ENCODE measurements at places on chromosomes 3 and 15.

DNA sequence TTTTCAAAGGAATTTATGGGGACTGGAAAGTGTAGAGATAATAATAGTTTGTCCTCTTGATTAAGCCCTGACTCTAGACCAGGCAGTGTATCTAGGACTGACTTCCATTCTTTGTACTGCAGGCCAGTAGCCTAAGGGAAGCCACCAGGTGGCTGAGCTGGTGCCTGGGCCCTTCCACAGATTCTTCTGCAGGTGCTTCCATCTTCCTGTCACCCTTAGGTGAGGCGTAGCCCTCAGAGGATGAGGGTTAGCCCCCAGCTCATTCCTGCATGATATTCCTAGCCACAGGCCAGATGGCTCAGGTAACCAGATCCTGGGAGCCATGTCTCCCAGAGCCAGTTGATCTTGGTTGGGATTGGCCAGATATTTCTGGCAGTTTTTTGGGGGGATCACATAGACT lies 169.0 kb upstream of the IL12A start:
- no peaks in the 10 kb centered on the region for H3K36me3 ChIP-seq
- H3K27me3 ChIP-seq, result no peaks in the 10 kb centered on the region
- DNase-seq, result no peak
- no peak overlapping the region for H3K4me3 ChIP-seq
- no peak overlapping the region for H3K27ac ChIP-seq
- no peaks in the 10 kb centered on the region for H3K4me1 ChIP-seq

DNA sequence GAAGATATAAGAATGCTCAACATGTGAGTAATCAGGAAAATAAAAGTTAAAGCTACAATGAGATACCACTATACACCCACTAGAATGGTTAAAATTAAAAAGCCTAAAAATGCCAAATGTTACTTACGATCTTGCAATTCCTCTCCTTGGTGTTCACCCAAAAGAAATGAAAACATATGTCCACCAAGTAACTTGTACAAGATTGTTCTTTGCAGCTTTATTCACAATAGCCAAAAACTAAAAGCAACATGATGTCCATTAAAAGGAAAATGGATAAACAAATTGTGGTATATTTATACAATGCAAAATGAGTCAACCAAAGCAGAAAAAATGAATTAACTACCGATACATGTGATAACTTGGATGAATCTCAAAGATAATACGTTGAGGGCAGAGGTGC lies 301.6 kb upstream of the THBS1 start:
- H3K36me3 ChIP-seq, result no peaks in the 10 kb centered on the region
- H3K27me3 ChIP-seq, result no peaks in the 10 kb centered on the region
- H3K27ac ChIP-seq, result no peak overlapping the region
- no peak for DNase-seq
- H3K4me1 ChIP-seq, result no peaks in the 10 kb centered on the region
- no peak overlapping the region for H3K4me3 ChIP-seq

- no peaks in the 10 kb centered on the region for H3K27me3 ChIP-seq
- H3K4me3 ChIP-seq, result no peak overlapping the region
- H3K4me1 ChIP-seq, result no peaks in the 10 kb centered on the region
- H3K27ac ChIP-seq, result no peak overlapping the region
- H3K36me3 ChIP-seq, result no peaks in the 10 kb centered on the region
- no peak for DNase-seq
Measured at GRCh38 chr3:23114432-23114831, 88.7 kb upstream of the UBE2E2 start.

DNA sequence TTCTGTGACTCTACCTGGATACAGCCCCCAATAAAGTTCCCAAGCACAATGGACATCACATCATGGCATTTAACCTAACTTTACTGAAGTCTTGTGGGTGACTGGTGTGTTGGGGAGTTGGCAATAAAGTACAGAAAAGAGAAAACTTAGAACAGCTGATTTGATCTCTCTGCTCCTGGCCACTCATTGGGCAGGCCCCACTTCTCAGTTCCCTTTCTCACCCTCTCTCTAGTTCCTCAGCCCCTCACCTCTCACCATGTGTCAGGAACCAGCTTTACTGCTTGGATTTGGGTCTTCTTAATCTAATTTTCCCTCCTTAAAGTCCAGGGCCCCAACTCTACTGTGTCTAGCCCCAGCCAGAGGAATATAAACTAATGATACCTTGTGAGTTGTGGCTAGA lies 713 bp upstream of the MUC13 start:
- H3K36me3 ChIP-seq, result no peaks in the 10 kb centered on the region
- no peaks in the 10 kb centered on the region for H3K4me1 ChIP-seq
- DNase-seq, result no peak
- H3K27me3 ChIP-seq, result no peaks in the 10 kb centered on the region

- H3K27me3 ChIP-seq, result no peaks in the 10 kb centered on the region
- H3K4me3 ChIP-seq, result no peak overlapping the region
- peaks cover 20% of the 10 kb centered on the region for H3K4me1 ChIP-seq
- no peaks in the 10 kb centered on the region for H3K36me3 ChIP-seq
Measured at GRCh38 chr3:181699171-181699903, 12.4 kb upstream of the SOX2 start.

DNA sequence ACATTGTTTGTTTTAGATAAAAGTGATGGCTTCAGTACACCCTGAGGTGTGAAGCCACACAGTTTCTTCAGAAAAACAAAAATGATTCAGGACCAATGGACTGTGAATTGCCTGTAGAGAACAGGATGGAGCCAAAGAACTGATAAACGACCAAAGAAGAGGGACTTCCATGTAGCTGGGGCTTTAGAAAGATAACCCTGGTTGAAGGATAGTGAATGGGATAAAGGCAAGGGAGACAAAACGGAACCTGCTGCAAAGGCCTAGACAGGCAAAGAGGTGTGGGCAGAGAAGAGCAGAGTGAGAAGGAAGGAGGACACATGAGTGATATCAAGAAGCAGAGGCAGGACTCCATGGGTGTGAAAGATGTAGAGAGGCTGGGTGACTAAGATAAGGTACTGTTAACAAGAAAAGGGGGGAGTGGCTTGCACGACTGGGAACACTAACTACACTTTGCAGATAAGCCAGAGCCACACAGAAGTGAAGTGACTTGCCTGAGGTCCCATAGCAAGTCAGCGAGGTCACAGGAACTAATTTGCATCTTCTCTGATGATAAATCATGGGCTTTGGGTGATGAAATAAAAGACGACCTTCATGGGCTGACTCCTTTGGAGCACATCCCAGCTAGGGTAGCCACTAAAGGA lies 44.3 kb downstream of the RAB6B start:
- H3K27me3 ChIP-seq, result no peaks in the 10 kb centered on the region
- H3K27ac ChIP-seq, result no peak overlapping the region
- H3K4me1 ChIP-seq, result peaks cover 8% of the 10 kb centered on the region

- no peak overlapping the region for H3K27ac ChIP-seq
- H3K27me3 ChIP-seq, result no peaks in the 10 kb centered on the region
- H3K4me1 ChIP-seq, result no peaks in the 10 kb centered on the region
Measured at GRCh38 chr3:115512565-115513415, 110.5 kb upstream of the GAP43 start.

DNA sequence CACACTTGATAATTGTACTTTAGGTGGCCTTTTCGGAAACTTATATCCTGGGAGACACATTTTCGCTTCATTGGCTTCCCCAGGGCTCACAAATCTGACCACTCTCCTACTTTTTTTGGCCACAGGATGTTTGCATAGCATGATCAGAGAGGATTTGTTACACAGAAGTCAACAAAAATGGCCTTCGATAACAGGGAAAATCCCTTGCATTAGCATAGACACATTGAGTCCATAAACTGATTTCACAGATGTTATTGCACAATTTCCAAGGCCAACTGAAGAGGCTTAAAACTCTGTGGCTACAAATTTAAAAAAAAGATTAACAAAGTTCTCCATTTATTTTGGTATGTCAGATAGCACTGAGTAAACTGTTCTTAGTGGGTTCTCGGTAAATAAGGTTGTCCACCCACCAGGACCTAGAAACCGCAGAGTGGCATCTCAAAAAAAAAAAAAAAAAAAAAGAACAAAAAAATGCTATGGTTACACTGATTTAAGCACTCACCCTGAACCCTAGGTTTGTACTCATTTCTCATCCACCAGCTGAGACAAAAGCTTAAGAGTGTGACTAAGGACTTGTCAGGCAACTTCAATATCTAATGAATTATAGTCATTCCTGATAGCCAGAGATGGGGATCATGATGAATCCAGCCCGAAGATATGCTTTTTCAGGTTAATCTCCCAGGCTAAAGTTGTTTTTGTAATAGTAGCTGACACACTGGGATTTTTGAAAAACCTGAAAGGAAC lies 188.9 kb upstream of the SYNPR start:
- H3K27me3 ChIP-seq, result no peaks in the 10 kb centered on the region
- DNase-seq, result no peak
- no peak overlapping the region for H3K27ac ChIP-seq

- H3K27ac ChIP-seq, result no peak overlapping the region
- DNase-seq, result no peak
- no peaks in the 10 kb centered on the region for H3K4me1 ChIP-seq
- H3K27me3 ChIP-seq, result no peaks in the 10 kb centered on the region
- H3K4me3 ChIP-seq, result no peak overlapping the region
- peaks cover 47% of the 10 kb centered on the region for H3K36me3 ChIP-seq
Measured at GRCh38 chr3:156539802-156540201, 15.1 kb downstream of the SSR3 start.

GRCh38 chr3:44392489-44392888 lies 53.9 kb downstream of the TCAIM start:
- no peak overlapping the region for H3K27ac ChIP-seq
- H3K4me3 ChIP-seq, result no peak overlapping the region
- no peaks in the 10 kb centered on the region for H3K36me3 ChIP-seq
- no peaks in the 10 kb centered on the region for H3K27me3 ChIP-seq
- H3K4me1 ChIP-seq, result no peaks in the 10 kb centered on the region

DNA sequence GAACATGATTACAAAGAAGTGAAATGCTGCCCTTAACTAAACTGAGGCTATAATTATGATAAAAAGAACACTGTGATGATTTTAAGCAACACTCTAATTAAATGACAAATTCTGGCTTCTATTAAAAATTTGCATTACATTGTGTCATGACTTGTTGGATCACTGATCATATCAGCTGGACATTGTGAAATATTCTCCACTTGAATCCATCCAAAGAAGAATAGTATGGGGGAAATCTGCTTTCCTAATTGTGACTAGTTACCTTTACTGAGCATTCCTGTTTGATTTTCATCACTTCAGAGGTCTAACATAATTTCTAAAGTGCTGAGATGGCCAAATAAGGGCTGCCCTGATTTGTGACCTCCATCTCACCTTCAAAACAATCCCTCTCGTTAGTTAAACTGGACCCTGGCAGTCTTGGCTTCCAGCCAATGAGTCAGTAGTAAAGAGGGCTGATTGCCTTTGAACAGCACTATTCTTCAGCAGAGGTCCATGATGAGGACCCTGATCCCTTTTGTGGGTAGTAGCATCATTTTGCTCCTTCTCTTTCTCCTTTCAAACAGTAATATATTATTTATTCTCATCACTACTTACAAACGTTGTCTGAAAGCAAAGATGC lies 53.5 kb upstream of the LEKR1 start:
- DNase-seq, result no peak
- no peaks in the 10 kb centered on the region for H3K36me3 ChIP-seq
- H3K27me3 ChIP-seq, result no peaks in the 10 kb centered on the region
- no peak overlapping the region for H3K4me3 ChIP-seq

DNA sequence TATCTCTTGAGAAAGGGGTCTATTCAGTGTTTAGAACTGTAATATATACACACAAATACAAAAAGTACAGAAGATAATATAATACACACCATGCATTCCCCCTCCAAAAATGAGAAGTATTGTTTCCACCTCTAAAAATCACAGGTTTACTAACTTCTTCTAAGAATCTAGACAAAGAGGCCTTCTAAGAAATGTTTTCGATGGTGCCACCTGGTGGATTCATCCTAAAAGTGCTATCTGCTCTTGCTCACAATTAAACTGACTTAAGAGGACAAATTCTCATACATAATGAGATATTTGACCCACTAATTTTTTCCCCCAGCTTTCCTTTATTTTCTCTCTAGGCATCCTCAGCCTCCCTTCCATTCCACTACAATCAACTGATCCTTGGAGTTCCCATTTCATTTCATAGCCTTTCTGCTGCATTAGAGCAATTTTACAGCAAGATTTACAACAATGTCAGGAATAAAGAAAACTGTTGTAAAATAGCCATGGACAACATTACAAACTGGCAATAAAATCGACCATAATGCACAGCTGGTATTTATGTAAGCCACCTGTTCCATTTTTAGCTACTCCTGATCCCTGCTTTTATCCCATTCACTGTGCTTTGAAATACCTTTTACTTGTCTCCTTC lies 124.6 kb downstream of the ARRDC4 start:
- DNase-seq, result peak; percentile 79
- no peak overlapping the region for H3K4me3 ChIP-seq

- no peak overlapping the region for H3K4me3 ChIP-seq
- no peaks in the 10 kb centered on the region for H3K4me1 ChIP-seq
- no peaks in the 10 kb centered on the region for H3K36me3 ChIP-seq
- H3K27ac ChIP-seq, result no peak overlapping the region
Measured at GRCh38 chr15:50059203-50059772, 59.7 kb downstream of the ATP8B4 start.

DNA sequence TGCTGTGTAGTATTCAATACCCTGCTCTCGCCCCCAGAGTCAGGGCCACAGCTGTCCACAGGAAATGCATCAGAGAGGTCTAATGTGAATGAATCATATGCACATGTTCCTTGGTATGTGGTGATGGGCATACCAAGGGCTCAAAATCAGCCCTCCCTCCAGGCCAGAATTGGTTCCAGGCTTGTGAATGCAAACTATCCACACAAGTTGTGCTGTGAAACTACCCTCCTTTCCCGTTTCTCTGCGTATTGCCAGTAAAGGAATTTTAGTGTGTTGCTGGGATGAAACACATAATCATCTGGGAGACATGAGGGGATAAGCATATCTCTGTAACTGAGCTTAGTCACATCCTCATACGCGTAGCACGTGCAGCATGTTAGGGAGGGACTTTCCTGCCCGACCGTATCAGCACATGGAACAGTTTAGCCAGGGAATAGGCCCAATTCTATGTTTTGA lies 9.2 kb upstream of the MME start:
- no peaks in the 10 kb centered on the region for H3K4me1 ChIP-seq
- H3K27me3 ChIP-seq, result no peaks in the 10 kb centered on the region
- DNase-seq, result no peak
- no peaks in the 10 kb centered on the region for H3K36me3 ChIP-seq

DNA sequence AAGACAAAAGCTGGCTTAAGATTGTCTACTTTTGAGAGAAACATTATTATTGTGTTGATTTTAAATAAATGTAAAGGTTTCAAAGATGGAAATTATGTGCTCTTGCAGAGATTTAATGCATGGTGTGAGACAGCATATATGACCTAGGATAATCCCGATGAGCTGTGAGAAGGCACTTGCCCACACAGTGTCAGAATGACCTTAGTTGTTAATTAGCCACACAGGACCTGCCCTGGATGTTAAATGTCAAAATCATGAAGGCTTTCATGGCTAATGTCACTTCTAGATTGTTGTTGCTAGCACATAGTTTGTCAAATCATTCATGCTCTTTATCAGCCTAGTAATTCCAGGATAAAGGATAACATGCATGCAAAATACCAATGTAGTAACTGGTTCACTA lies 135.3 kb upstream of the GAP43 start:
- H3K36me3 ChIP-seq, result no peaks in the 10 kb centered on the region
- no peak overlapping the region for H3K4me3 ChIP-seq
- no peaks in the 10 kb centered on the region for H3K4me1 ChIP-seq
- H3K27me3 ChIP-seq, result no peaks in the 10 kb centered on the region

- H3K27ac ChIP-seq, result no peak overlapping the region
- DNase-seq, result no peak
- H3K27me3 ChIP-seq, result no peaks in the 10 kb centered on the region
Measured at GRCh38 chr15:25670025-25670554, 193.0 kb downstream of the ATP10A start.
